ENCODE measurements at places on chromosomes 6 and 20.
A peak's percentile ranks its signal among the peaks of the same experiment; 100 is the strongest.

GRCh38 chr6:111662794-111663593 is 57.3 kb upstream of the TRAF3IP2 start:
- peak; percentile 33 for DNase-seq

DNA sequence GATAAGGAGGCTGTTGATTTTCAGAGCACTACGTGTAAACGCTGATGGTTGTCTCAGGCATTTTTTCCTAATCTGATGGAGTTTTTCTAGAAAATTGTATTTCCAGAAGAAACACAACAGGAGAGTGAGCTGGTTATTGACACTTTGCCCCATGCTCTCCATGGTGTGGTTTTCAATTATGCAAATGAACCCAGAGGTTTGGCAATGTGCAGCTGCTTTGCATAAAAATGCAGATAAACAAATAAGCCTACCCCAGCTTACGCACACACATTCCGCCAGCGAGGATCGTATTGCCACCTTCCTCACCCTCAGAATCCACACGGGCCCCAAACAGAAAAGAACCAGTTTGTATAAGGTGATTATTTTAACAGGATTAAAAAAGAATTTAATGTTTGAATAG is 45.1 kb upstream of the FRMD1 start:
- DNase-seq: peak; percentile 14

DNA sequence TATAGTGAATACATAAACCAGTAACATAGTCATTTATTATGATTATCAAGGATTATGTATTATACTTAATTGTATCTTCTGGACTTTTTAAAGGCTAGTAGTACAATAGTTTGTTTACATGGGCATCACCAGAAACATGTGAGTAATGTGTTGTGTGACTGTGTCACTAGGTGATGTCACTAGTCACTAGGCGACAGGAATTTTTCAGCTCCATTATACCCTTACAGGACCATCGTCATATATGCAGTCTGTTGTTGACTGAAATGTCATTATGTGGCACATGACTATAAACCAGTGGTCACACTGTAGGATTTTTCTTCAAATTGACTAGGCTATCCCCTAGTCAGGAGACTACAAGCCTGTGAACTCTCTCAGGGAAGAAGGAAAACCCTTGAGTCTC is 86.5 kb upstream of the CENPW start:
- no peak for DNase-seq

- DNase-seq: no peak
Observed at GRCh38 chr20:10524643-10525042, 89.5 kb downstream of the SLX4IP start.

DNA sequence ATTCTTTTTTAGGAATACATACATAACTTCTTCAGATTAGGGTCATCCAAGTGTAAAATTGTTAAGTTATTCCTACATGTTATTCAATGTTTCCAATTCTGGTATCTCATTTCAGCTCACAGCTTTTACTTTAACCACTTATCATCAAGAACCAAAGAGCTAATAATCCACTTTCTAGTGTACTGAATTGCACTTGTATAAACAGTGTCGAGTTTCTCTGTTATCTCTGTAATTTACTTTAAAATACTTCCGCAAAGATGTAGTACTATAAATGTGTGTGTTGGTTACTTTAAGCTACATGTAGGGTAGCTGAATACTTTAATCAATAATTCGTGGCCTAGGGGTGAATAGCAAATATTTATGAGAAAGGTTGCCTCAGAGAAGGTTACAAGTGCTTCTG is 8.8 kb upstream of the GJA1 start:
- no peak for DNase-seq

GRCh38 chr6:53020005-53020744 is 25.1 kb upstream of the GSTA4 start:
- no peak for DNase-seq

DNA sequence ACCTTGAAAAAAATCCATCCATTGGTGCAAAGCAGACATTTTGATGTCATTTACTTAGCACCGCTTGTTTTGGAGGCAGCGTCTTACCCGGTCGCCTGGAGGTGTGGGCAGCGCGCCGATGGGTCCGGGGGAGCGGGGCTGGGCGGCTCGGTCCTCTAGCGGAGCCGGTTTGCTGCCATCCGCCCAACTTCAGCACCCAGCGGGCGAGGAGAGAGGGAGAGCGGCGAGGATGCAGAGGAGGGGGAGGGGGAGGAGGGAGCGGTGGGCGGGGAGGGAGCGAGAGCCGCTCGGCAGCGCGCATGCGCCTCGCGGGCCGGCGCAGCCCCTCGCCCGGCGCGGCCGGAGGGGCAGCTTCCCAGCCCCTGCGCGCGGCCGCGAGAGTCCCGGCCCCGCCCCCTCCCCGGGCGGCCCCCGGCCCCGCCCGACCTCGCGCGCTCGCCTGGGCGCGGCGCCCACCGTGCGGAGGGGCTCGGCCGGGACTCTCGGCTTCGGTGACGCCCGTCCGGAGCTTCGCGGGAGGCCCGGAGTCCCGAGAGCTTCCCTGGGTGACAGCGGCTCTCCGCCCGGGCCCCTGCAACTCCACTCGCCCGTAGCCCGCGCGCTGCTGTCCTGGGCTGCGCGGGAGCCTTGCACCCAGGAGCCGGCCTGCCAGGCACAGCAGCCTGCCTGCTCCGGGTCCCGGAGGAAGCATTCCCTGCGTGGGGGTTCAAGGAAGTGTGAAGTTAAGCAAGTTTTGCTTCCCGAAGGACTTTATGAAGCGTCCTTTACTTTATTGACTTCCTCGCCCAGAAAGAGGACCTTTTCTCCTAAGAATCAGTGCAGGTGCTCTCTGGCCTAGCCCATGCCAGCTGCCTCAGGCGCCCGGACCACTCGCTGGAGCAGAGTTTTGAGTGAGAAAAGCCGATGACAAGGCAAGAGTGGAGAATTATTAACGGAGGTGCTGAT is at the start of gene RGS17:
Gene RGS17, minus strand, starts transcription at position 246 of the 945 bp plus-strand sequence. CDS start 87,264 bp downstream, outside the sequence.
- DNase-seq: peak; percentile 97

GRCh38 chr6:119184008-119184648 is 105.7 kb upstream of the FAM184A start:
- no peak for DNase-seq

GRCh38 chr20:57266291-57267157 is at the start of gene BMP7:
BMP7 (minus strand) TSS chr20:57266641; CDS start chr20:57266122, 519 bp downstream.
- peak; percentile 69 for DNase-seq

GRCh38 chr6:139447656-139447975 is 73.2 kb upstream of the CITED2 start:
- no peak for DNase-seq

GRCh38 chr6:32212076-32212760 is 11.6 kb downstream of the NOTCH4 start:
- no peak for DNase-seq

- DNase-seq: no peak
Observed at GRCh38 chr6:88872962-88873361, 90.5 kb downstream of the RNGTT start.

DNA sequence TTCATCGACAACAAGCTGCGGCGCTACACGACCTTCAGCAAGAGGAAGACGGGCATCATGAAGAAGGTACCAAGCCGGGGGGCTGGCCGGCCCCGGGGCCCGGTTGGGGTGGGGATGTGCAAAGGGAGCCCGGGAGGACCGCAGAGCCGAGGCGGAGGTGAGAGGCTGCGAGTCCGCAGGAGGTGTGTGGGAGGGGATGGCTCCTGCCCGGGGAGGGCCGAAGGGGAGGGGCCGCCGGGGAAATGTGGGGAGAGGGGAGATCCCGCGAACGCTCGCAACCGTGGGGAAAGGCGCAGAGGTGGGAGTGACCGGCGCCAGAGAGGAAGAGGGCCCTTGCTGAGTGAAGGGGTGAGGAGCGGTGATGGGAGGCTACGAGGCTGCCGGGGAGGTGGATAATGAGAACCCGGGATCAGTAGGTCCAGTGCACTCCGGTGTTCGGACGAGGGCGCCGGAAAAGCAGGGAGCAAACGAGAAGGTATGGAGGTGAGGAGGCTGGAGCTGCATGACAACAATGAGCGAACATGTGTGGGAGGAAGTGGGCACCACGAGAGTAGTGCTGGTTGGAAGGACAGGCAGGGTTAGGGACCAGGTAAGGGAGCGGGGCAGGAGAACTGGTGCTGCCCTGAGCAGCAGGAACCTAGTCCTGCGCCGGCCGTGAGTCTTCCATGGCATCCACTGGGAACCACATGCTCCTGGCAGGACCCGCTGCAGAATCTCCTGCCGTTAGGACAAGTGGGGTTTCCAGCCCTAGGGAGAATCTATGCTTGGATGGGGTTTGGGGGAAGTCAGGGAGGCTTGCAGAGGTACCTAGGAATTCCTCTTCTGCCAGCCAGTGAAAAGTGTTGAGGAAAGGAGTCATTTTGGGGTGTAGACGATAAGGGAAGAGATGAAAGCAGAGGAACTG is 1.3 kb downstream of the SRF start:
- peak; percentile 31 for DNase-seq

DNA sequence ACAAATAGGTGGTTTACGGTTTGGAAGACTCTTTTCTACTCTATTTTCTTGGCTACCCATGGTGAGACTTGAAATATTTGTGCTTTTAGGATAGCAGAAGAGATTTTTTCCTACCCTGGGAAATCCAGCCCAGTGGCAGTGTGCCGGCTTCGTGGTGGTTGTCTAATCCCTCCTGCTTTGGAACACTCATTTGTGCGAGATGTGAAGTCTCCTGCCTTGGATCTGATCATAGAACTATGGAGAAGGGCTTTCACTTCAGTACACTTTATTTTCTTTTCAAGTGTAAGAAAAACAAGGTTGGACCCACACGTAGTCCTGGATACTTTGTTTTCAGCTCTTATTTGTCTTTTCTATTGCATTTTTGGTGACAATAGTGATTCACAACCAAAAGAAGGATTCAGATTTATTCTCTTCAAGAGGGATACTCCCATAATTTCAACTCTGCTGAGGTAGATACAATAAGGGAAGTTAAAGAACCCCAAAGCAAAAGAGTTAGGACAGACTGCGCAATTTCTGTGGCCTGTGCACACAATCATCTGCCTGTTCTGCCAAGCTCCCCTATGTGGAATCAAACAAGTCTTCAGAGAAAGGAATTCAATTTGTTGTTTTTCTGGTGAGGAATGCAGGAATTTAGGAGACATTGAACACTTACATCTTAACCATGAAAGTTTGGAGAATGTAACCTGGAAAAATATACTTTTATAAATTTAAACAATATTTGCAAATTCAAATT is 413.2 kb downstream of the GJA1 start:
- DNase-seq: no peak

DNA sequence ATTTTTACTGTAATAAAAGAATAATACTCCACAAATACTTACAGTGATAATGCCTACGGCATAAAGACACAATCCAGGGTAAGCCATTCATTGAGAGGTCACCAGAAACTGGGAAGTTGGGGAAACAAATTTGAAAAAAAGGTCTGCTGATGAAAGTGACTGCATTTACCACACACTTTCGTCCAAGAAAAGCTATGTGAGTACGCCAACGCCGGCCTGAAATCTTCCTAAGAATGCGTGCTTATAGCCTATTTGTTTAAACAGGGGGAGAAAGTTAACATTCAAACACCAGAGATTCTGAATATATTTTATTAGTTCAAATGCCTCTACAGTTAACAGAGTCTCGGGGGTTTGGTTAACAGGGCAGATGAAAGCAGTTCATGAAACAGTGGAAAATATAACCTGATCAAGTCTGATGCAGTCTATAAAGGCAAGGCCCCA is 657 bp upstream of the LTV1 start:
- no peak for DNase-seq

- no peak for DNase-seq
Observed at GRCh38 chr6:30035784-30036183, 25.3 kb upstream of the POLR1H start.

GRCh38 chr6:143545976-143546547 is 34.5 kb upstream of the FUCA2 start:
- DNase-seq: no peak

DNA sequence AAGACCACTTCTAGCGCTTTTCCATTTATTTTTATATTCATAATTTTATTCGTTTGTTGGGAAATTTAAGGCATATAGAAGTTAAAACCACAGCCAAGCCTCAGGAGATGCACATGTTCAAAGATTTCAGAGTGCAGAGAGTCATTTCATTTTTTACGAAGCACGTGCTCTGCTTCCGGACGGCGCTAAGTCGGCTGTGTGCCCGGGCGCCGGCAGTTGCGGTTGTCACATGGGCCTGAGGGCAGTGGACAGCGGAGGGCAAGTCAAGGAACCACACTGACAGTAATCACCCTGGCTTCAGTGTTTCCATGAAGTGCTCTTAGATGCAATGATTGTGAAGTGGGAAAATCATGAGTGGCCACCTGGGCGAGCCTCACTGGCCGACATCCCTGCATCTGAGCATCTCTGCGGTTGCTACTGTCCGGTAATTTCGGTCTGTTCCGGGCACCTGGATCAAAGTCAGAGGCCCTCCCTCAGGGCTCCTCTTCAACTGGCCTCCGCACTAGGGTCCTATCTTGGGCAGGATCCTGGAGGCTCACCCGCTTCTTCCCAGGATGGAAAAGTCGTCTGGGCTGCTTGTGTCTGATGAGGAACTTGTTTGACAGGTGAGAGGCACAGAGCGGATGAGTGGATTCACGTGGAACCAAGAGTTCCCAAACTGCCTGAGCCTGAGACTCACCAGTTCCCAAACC is 90.8 kb downstream of the DACT2 start:
- DNase-seq: no peak

DNA sequence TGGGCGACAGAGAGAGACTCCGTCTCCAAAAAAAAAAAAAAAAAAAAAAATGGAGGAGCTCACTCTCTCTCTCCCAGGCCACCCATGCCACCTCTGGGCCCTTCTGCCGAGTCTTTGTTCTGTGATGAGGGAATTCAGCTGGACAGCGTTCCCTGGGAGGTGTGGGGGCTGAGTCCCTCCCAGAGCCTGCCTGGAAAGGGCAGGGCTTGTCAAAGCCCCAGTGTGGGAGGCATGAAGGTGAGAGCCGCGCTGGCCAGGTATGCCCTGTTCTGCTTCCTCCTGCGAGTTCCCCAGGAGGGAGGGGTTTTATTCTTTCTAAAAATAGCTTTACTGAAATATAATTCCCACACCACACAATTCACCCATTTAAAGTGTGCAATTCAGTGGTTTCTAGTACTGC is 69.6 kb downstream of the TMEM242 start:
- DNase-seq: no peak

GRCh38 chr6:36820700-36821580 is 18.3 kb downstream of the CPNE5 start:
- DNase-seq: peak; percentile 66

DNA sequence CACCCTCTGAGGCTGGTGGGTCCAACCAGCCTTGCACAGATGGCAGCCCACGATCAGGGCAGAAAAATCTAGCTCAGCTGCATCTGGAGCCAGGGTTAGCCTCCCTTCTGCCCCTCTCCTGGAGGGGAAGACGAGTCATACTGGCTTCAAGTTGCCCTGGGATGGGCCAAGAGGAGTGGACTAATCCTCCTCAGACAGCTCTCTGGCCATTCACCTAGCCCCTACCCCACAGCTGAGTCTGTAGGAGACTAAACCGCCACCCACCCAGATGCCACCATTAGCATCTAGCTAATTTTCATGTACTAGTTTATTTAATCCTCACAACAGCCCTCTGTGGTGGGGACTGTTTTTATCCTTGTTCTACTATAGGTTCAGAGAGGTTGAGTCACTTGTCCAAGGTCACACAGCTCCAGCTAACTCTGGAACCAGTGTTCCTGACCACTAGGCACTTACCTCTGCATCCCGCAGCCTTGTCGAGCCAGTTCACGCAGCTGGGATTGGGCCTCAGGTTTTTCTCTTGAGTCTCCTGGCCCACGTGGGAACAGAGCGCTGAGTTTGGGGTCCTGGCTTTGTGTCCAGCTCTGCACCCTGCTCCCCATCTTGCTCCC is 48.5 kb upstream of the CCDC167 start:
- no peak for DNase-seq

All from iPS-NIHi11 (cell line).